Frontal cortex (tissue), 4 donors: ENCODE measurements at places on chromosomes 11 and 22. TPM values are rescaled to one million over a fixed set of nuclear protein-coding genes. Genes with fewer than 3 reads are reported as not detected.

Gene TP53I11
- total RNA-seq: 20.4 TPM

Gene RPS6KB2
- 15.1 TPM for total RNA-seq

Gene OR6A2
- 0.41 TPM for total RNA-seq

DNA sequence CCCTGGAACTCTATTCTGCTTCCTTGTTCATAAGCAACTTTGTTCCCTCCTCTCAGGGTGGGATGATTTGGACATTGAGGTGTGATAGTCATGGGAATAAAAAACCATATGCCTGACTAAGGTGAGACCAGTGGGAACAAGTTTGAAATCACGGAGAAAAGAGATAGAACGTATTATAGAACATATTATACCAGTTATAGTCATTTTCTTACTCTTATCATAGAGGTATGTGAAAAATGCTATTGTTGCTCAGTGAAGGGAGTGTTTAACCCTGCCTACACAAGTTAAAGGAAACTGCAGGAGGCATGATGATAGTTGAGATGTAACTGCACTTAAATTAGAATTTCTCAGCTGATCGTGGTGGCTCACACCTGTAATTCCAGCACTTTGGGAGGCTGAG, 15.5 kb downstream of the OR6Q1 start:
- DNase-seq: no peak

- DNase-seq: no peak
Measured at GRCh38 chr11:133917921-133918607, 38.7 kb downstream of the IGSF9B start.
